ENCODE measurements at places on chromosomes 3 and 15. TPM values are rescaled to one million over a fixed set of nuclear protein-coding genes. Genes with fewer than 3 reads are reported as not detected.
A peak's percentile ranks its signal among the peaks of the same experiment; 100 is the strongest.

Gene ZNF80
- not detected for total RNA-seq

Gene LYZL4
- total RNA-seq, result not detected

Gene MORC1
- 5.6 TPM for total RNA-seq

Gene SLC2A2
- total RNA-seq, result 123 TPM

Gene C3orf33
- total RNA-seq, result 9.4 TPM

Gene SPINT1
- total RNA-seq, result 197 TPM

Gene FSTL1
- 344 TPM for total RNA-seq

Gene WDR49
- total RNA-seq, result not detected

Gene ZKSCAN7
- 9.9 TPM for total RNA-seq

Gene TGM4
- total RNA-seq, result not detected

Gene GABRR3
- total RNA-seq, result not detected

Gene CLSTN2
- total RNA-seq, result 27.0 TPM

Gene FANCD2OS
- total RNA-seq, result not detected

Gene CYP1A1
- 17.0 TPM for total RNA-seq

Gene PIERCE2
- 2.6 TPM for total RNA-seq

DNA sequence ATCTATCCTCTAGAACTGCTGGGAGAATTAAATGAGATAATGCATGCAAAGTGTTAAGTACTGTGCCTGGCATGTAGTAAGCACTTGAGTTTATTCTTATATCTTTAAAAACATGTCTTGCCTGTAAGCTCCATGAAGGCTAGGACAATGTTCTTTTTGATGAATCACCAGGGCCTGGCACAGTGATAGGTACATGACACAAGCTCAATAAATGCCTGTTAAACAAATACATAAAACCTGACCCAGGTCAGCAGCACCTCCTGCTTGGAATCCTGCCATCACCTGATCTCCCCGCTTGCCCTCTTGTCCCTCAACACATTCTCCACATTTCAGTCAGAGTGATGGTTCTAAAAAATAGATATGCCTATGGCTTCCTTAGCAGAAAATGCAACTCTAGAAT, 186.8 kb downstream of the CHST2 start:
- peak; percentile 46 for DNase-seq

GRCh38 chr3:160161921-160162320, 63.3 kb upstream of the C3orf80 start:
- DNase-seq, result no peak

- DNase-seq, result peak; percentile 24
Measured at GRCh38 chr3:187112934-187113793, 26.1 kb downstream of the RPL39L start.

GRCh38 chr3:186100398-186100797, 8.5 kb downstream of the ETV5 start:
- no peak for DNase-seq

DNA sequence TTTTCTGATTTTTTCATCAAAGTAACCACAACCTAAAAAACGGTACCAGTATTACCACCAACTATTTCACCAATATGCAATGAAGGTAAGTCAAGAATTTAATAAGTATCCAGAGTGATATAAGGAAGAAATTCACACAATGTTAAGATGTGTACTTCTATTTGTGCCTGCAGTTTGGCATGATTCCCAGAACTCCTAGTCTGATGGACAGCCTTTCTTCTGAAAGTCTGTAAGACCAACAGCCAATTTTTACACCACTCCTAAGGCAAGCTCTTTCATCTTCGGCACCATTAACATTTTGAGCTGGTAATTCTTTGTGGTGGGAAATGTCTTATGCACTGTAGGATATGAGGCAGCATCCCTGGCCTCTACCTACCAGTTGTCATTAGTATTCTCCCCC, 108.3 kb downstream of the VPS13C start:
- DNase-seq, result no peak

GRCh38 chr3:124700880-124701684, 29.2 kb upstream of the UMPS start:
- peak; percentile 86 for DNase-seq

- no peak for DNase-seq
Measured at GRCh38 chr3:64251019-64251418, 25.8 kb upstream of the PRICKLE2 start.

- DNase-seq, result no peak
Measured at GRCh38 chr3:75049533-75049932, 435.1 kb upstream of the CNTN3 start.

DNA sequence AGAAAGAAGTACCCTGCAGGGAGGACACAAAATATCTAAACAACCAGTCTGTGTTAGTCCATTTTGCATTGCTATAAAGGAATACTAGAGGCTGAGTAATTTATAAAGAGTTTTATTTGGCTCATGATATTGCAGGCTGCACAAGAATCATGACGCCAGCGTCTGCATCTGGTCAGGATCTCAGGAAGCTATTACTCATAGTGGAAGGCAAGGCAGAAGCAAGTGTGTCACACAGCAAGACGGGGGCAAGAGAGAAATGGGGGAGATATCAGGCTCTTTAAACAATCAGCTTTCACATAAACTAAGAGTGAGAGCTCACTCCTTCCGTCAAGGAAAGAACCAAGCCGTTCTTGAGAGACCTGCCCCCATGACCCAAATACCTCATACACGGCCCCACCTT, 614.8 kb downstream of the ZIC1 start:
- DNase-seq, result no peak

DNA sequence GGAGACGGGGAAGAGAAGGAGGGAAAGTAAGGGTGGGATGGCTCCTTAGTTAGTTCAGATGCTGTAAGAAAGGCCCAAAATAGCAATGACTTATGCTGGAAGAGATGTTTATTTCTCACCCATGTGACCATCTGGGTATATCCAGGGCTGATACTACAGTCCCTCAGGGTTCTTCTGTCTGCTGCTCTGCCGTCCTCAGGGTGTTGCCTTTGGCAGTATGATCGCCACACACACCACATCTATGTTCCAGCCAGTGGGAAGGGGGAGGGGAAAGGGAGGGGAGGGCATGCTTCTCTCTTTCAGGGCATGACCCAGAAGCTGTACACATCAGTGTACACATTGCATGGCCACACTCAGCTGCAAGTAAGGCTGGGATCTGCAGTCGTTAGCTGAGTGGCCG, 10.2 kb downstream of the CD276 start:
- no peak for DNase-seq

- peak; percentile 86 for DNase-seq
Measured at GRCh38 chr3:126472277-126473006, 3.2 kb downstream of the ZXDC start.

DNA sequence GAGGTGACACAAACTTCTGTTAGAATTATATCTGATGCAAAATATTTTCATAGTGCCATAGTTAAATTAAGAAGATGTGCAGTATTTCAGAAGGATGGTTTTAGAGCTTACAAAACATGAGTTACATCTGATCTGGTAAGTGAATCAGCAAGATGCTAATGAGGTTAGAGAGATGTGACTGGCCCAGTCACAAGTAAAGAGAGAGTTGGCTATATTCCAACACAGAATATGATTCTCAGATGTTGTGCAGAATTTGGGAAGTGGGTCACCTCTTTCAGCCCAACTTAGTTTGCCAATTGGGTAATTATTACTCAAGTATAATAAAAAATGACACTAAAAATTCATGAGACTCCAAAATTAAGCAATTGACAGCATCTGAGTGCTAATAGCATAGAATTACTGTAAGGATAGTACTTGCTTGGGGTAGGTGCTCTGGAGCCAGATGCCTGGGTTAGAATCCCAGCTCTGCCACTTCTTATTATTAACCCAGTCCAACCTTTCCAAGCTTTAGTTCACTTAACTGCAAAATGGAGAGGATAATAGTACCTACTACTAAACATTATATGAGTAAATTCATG, 30.8 kb downstream of the P2RY1 start:
- DNase-seq, result no peak

GRCh38 chr15:62068810-62069167, 2.0 kb downstream of the C2CD4A start:
- no peak for DNase-seq

DNA sequence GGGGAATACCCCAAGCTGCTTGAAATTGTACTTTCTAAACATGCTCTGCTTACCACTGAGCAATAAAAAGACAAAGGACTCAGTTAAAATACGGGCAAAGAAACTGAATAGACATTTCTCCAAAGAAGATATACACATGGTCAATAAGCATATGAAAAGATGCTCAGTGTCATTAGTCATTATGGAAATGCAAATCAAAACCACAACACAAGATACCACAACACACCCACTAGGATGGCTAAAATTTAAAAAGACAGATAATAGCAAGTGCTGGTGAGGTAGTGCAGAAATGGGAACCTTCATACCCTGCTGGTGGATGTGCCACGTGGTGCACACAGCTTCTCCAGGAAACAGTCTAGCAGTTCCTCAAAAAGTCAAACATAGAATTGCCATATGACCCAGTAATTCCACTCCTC, 21.3 kb downstream of the LRIG1 start:
- no peak for DNase-seq

DNA sequence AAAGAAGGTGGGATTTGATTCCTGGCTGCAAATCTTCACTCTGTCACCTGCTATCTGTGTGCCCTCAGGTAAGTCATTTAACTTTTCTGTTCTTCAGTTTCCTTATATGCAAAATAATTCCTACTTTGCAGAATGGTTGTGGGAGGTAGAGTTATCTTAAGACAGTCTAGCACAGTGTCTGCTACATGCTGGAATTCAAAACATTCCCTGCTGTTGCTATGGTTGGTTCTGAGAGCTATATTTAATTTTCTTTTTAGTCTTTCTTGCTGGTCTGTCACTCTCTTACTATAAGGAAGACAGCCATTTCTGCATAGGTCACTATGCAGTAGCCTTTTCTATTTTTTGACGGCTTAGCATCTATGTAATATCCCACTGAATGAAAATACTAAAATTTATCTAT, 4.0 kb upstream of the ADPGK start:
- no peak for DNase-seq

DNA sequence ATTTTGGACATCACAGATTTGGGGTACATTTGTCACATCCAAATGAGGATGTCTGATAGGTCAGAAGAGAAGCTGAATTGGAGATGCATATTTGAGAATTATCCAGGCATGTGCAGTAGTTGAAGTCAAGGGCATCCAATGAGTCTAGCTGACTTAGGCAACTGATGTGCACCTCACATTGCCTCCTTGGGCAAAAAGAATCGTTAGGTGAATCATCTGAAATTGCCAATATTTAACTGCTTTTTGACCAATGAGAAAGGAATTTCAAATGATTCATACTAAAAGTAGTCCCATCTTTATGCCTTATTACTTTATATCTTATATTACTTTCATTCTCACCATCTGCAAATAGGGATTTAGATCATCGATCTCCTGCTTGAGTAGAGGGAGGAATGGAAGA, 117.7 kb downstream of the CD47 start:
- no peak for DNase-seq

GRCh38 chr15:75177360-75178071, 24.2 kb upstream of the C15orf39 start:
- no peak for DNase-seq

DNA sequence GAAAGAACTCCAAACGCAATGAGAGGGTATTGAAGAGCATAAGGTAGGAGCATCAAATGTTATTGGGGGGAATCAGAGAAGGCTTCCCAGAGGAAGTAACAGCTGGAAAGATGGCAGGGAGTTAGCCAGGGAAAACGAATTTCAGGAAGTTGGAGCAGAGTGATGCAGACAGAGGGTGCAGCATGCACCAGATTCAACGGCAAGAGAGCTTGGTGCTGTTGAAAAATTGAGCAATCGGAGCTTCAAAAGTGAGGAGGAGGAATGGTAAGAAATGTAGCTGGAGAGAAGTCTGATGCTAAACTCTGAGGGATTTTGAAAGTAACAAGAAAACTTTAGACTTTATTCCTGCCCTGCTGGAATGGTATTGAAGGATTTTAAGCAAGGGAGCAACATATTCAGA, 541.0 kb upstream of the LMCD1 start:
- no peak for DNase-seq

DNA sequence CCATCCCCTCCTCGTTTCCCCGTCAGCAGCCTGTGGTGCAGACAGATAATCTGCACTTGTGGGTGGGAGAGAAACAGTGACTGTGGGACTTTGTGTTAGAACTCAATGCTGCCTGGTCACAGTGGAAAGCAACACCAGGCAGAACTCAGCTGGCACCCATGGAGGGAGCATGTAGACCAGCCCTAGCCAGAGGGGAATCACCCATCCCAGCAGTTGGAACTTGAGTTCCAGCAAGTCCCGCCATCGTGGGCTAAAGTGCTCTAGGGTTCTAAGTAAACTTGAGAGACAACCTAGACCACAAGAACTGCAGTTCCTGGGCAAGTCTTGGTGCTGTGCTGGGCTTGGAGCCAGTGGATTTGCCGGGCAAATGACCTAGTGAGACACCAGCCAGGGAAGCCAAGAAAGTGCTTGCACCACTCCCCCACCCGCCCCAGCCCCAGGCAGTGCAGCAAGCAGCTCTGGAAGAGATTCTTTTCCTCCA, 24.4 kb downstream of the ISG20 start:
- no peak for DNase-seq

- peak; percentile 41 for DNase-seq
Measured at GRCh38 chr15:33729653-33730052, 238.6 kb upstream of the CHRM5 start.

DNA sequence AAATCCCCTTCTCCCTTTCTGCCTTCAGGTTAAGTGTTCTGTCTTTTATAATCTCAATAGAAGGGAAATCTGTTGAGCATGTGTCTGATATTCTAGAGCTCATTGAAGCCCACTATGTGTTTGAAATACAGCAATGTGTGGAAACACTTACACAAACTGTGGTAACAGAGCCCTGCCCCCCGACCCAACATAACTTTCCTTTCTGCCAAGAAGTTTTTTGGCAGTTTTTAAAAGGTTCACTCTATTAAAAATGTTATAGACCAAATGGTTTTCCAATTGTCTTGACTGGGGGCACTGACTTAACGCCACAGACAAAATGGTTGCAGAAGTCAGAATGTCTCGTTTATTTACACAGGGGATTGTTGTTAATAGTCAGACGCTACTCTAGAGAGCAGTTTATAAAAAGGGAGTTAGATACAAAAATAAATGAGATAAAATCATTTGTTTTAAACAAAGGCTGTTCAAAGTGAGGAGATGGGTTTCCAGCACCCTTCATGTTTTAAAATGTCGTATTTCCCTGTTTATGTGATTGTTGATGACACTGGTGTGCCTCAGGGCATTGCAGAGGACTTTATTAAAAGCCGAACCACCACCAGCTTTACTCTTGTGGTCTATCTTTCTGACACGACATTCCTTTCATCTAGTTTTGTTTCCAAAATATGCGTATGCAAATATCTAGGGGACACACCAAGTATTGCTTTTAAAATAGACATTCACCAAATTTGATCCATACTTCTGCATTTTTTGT, 26.7 kb upstream of the GREM1 start:
- peak; percentile 22 for DNase-seq

GRCh38 chr3:87173776-87174175, 53.3 kb upstream of the CHMP2B start:
- DNase-seq, result no peak

DNA sequence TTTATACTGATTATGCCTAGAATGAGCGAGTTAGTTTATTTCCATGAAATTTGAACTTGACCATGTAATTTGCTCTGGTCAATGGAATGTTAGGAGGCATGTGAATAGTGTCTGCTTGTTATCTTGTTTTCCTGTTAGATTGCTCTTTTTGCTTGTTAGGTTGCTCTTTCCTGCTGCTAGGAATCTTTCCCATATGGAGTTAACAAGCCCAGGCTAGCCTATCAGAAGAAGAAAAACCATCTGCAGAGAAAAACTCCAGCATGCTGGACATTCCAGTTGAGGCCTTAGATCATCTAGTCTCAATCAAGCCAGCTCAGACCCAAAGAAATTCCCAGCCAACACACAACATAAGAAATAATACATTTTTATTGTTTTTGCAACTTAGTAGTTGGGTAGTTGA, 470.2 kb upstream of the AGTR1 start:
- DNase-seq, result no peak
